ENCODE measurements at places on chromosomes 16 and 17.
A peak's percentile ranks its signal among the peaks of the same experiment; 100 is the strongest.

- DNase-seq = no peak
Observed at GRCh38 chr17:65334406-65334805, 197.2 kb downstream of the RGS9 start.

- DNase-seq = no peak
Observed at GRCh38 chr16:70396246-70396904, 42.5 kb downstream of the ST3GAL2 start.

DNA sequence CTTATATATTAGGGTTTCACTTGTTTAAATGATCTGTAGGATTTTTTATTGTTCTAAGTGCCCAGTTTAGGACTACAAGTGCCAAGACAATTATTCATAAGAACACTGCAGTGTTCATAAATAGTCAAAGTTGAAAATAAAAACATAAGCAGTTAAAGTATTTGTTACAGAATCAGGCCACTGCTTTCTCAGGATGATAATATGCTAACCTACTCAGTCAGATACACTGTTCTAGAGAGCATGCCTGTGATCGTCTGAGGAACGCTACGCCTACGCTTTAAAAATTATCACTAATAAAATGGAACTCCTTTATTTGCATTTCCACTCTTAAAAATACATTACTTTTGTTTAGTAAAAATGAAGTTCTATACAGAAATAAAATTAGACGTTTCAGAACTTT lies 37.4 kb upstream of the TRAP1 start:
- DNase-seq = no peak

DNA sequence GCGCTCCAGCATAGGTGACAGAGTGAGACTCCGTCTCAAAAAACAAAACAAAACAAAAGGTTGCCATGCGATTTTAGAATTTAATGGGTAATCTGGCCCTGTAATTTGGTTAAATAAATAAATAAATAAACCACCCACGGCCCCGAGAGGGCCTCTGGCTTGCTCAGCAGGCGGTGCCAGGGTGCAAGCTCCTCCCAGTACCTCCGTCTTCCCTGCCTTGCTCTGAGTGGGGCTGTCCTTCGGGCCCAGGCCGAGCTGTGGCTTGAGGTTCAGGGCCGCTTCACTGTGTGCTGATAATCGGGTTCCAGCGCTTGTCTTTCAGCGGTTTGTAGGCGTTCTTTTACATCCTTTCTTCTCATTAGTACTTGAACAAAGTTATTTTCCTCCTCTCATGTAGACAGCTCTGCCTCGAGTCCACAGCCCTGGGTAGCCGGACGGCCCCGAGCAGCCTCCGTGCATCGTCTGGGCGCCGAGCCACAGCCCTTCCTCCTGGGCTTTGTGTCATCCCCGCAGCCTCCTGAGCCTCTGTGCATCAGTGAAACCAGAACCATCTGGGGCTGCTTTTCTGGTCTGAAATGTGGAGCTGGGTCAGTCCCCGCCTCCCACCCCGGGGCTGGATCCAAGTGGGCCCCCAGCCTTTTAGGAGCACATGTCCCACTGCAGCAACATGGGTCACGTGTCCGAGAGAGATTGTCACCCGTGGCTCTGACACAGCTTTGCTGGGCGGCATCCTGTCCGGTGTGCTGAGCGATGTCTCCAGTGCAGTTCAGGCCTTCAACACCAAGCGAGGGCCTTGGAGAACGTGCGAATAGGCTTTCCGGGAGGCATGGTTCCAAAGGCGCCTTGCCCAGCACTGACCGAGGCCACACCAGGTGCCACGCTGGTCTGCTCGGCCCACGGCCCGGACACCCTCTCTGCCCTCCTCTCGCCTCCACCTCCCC lies 157.4 kb upstream of the CHMP6 start:
- DNase-seq = peak; percentile 15

DNA sequence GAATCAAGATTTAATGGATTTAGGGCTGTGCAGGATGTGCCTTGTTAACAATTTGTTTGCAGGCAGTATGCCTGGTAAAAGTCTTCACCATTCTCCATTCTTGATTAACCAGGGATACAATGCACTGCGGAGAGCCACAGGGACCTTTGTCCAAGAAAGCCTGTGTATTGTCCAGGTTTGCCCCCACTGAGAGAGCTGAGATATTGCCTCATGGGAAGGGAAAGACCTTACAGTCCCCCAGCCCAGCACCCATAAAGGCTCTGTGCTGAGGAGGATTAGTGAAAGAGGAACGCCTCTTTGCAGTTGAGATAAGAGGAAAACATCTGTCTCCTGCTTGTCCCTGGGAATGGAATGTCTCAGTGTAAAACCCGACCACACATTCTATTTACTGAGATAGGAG lies 2169.6 kb downstream of the TP53TG3F start:
- no peak for DNase-seq

- DNase-seq = no peak
Observed at GRCh38 chr17:1710807-1711553, 803 bp upstream of the TLCD2 start.

DNA sequence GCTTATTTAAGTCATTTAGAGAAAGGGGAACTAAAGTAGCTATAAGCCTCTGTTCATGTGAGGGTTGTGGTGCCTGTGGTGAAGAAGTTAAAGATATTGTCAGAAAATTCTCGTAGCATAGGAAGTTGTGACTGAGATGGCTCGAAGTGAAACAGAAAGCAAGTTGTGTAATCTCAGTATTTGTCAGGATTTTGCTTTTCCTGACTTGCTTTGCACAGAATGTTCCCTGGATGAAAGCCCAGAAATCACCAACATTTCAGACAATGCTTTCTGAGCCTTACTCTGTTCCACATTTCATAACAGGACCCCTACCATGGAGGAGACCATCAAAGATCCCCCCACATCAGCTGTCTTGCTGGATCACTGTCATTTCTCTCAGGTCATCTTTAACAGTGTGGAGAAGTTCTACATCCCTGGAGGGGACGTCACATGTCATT lies 10.6 kb downstream of the CALCOCO2 start:
- DNase-seq = no peak

- no peak for DNase-seq
Observed at GRCh38 chr16:87086575-87086974, 230.6 kb downstream of the C16orf95 start.

DNA sequence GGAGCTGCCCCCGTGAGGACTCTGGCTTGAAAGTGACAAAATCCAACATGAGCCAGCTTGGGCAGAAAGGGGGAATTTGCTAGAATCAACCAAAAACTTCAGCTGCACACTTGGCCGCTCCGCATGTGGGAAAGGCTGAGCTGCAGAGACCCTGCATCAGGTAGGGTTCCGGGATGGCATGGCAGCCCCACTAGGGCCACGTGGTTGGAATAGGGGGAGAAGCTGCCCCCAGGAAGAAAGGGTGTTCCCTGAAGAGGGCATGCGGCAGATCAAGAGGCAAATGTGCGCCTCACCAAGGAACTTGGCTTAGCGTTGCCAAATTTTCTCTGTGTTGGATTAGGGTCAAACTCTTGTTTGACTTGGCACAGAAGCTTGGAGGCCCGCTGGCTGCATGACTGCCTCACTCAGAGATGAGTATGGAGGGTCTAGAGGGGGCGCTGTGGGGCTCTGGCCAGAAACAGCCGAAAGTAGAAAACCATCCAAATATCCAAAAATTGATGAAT lies 29.2 kb upstream of the WFIKKN2 start:
- DNase-seq = no peak

DNA sequence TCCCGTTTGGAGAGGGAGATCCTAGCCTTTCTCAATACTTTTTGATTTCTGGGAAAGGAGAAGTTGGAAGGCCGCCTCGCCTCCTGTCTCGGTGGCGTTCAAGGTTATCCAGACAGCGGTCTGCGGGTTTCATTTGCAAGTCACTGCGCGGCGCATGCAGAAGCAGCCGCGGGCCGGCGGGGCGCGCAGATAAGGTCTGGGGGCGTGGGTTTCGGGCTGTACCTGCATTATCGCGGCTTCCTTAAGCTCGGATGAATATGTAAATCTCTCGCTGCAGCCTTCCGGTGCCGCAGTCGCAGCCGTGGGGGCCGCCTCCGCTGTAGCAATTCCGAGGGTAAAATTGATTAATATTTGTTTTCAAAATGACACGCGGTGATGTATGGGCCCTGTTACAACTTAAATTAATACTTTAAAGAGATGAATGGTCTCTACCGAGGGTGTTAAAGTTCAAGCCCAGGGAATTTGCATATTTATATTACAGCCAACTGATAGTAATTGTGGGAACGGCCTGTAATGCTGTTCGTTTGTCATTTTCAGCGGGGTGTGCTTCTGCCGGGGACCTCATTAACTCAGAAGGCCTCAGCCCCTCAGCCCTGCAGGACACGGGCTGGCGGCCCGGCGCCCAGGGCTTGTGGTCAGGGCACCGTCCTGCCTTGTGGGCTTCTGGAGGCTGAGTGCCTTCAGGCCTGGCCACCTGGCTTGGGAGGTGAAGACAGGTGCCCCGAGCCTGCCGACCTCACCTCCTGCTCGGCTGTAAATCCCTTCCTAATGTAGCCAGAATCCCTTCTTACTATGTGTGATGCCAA lies 99.4 kb downstream of the CYLD start:
- peak; percentile 33 for DNase-seq

DNA sequence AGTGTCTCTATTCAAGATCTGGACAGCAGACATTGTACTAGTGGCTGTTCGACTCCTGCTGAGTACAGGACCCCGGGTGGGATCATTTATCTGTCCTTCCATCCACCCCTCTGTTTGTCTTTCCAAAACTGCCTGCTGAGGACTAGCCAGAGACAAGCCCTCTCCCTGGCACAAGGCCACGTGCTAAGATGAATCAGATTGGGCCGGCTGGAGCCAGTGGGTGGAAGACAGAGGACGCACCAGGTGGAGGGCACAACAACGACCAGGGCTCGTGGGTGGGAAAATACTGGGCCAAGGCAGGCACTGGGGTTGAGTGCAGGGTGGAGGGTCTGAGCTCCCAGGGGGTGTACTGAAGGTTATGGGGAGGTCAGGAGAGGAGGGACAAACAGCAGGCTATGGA lies 1.4 kb upstream of the CA7 start:
- DNase-seq = no peak

GRCh38 chr17:73091770-73092522 lies 542 bp downstream of the SLC39A11 start:
- DNase-seq = no peak

- DNase-seq = no peak
Observed at GRCh38 chr17:45575126-45575885, 84.8 kb upstream of the PLEKHM1 start.

GRCh38 chr17:50686494-50687199 lies 21.1 kb downstream of the ANKRD40 start:
- no peak for DNase-seq

GRCh38 chr16:85574672-85575475 lies 38.2 kb upstream of the GSE1 start:
- DNase-seq = no peak

DNA sequence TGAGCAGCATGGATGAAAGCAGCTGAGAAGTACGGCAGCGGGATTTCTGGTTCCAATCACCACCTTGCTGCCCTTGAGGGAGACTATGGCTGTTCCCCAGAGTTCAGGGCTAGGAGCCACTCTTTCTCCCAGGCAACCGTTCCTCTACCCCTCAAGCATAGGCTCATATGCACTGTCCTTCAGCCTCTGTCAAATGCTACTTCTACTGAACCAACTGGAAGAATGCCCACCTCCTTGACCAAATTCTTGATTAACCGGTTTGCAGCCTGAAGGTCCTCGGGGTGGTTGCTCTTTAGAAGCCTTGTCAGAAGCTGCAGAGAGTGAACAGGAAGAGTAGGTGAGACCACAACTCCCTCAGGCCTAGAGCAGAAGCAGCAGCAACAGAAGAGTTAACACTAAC lies 23.8 kb downstream of the GGA2 start:
- no peak for DNase-seq

GRCh38 chr17:29732613-29733012 lies 109.9 kb upstream of the CORO6 start:
- no peak for DNase-seq

DNA sequence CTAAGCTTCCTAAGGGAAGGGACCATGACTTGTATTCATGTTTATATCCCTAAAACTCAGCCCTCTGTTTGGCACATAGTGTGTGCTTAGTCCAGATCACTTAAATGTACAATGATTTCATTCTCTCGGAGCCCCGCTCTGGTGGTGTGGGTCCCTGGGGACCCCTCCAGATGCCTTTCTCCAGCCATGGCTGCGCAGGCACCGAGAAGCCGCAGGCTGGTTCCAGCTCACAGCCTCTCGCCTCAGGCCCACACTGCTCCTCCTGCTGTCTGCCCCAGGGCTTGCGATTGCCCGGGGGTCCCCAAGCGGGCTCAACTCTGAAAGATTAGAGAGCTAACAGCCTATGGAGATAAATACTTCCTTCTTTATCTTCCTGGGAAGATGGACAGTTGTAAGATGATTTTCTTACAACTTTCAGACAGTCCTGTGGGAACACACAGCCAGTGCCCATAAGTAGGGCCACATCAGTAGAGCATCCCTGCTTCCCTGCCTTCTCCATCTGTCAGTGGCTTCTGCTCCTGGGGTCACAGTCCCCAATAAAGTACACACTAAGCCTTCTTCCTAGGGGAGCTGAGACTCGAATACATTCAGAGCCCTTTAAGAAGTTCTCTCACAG lies 66.2 kb downstream of the CENPV start:
- no peak for DNase-seq

- no peak for DNase-seq
Observed at GRCh38 chr17:16417399-16417798, 2.0 kb downstream of the TRPV2 start.

DNA sequence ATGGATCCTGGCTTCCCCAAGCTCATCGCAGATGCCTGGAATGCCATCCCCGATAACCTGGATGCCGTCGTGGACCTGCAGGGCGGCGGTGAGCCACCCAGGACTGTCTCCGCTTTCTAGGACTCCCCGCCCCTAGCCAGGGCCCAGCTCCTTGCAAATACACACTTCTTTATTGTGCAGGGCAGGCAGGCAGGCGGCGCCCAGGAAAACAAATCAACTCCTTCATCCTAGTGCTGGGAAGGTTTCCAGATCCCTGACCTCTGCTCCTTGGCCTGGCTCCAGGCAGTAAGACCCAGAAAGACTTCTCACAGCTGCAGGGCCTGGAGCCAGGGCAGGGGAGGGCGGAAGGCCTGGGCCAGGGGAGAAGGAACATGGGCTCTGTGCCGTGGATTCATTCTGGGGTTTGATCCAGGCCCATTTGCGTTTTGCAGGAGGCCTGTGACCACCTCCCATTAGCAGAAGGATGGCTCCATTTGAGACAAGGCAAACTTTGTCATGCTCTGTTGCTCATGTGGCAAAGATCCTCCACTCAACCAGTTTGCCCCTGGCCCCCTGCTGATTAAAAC lies 6.0 kb upstream of the LPCAT2 start:
- no peak for DNase-seq

DNA sequence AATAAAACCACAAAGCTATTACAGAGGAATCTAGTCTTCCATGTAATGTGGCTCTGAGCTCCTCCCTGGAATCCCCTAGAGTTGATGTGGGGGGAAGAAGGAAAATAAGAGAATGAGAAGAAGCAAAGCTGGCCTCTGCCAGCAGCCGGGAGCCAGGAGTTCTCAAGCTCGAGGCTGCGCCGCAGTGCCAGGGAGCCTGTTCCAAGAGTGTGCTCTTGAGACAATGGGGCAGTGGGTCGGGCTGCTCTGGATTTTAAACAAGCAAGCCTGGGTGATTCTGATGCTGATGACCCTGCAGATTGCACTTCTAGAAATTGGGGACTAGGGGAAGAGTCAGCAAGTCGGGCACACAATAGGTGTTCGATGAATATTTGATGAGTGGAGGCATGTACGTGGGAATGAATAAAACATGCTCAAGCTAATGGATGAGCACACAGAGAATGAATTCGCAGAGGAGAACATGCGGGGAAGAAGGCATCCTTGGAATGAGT lies 119.9 kb downstream of the CMIP start:
- no peak for DNase-seq

GRCh38 chr17:51672065-51672464 lies 411.7 kb downstream of the UTP18 start:
- no peak for DNase-seq

GRCh38 chr17:48483471-48484131 lies 47.2 kb downstream of the HOXB1 start:
- DNase-seq = no peak

Data from activated CD8-positive, alpha-beta memory T cell treated with anti-CD3 and anti-CD28 coated beads, Interleukin-2, amount 50 U/mL, for 4 hours (primary cell).